ENCODE measurements at places on chromosomes 12 and 14.

DNA sequence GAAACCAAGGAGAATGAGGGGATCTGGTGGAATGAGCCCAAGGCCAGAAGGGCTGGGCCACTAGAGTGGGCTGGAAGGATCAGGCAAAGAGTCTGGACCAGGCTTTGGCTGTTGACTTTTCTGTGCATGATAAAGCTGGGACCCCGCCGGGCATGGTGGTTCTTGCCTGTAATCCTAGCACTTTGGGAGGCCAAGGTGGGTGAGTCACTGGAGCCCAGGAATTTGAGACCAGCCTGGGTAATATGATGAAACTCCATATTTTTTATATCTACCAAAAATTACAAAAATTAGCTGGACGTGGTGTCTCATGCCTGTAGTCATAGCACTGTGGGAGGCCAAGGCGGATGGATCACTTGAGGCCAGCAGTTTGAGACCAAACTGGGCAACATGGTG lies 393 bp upstream of the KLHL33 start:
- DNase-seq, result no peak

GRCh38 chr14:89445273-89445973 lies 28.4 kb upstream of the FOXN3 start:
- DNase-seq, result no peak

- DNase-seq, result no peak
Observed at GRCh38 chr12:91695964-91696363, 449.7 kb downstream of the BTG1 start.

DNA sequence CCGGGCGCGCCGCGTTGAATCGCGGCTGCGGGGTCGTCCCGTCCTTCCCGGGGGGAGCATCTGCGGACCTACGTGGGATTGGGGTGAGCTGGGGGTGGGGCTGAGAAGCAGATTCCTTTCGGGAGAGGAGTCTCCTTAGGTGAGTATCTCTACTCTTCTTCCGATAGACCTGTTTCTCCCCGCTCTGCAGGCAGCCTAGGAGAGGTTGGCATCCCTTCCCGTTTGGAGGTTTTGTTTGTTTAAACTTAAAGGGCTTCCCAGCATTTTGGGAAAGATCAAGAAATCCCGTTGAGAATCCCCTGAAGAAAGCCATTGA lies 411 bp downstream of the TTLL5 start:
- no peak for DNase-seq

DNA sequence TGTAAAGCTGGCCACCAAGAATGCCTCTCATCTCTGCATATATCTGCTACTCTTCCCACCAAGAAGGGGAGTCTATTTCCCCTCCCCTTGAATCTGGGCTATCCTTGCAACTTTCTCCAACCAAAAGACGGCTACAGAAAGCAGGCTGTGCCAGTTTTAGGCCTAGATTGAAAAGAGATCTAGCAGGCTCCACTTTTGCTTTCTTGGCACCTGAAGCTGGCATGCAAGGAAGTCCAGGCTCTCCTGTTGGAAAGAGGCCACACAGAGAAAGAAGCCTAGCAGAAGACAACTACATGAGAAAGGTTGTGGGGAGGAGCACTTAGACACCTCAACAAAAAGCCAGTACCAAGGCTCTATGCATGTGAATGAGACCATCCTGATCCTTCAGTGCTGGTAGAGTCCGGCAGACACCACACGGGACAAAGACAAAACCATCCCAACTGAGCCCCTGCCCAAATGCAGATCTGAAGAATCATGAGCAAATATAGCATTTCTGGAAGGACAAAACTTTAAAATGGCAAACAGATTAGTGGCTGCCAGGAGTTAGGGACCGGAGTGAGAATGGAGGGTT lies 68.0 kb downstream of the SPPL3 start:
- peak; percentile 64 for DNase-seq

GRCh38 chr12:20132818-20133217 lies 235.5 kb upstream of the PDE3A start:
- no peak for DNase-seq

- DNase-seq, result no peak
Observed at GRCh38 chr14:105412771-105413543, 6.7 kb upstream of the MTA1 start.

- no peak for DNase-seq
Observed at GRCh38 chr14:92026548-92027190, 13.2 kb downstream of the TRIP11 start.

- no peak for DNase-seq
Observed at GRCh38 chr14:103122947-103123633, at the start of gene TNFAIP2. TSS of gene TNFAIP2 (plus strand) at chr14:103123461. CDS start at chr14:103126458, 2,997 bp downstream.

GRCh38 chr12:42360747-42361403 lies 34.9 kb downstream of the PPHLN1 start:
- no peak for DNase-seq

- no peak for DNase-seq
Observed at GRCh38 chr12:43884683-43885410, 49.0 kb downstream of the TMEM117 start.

- DNase-seq, result no peak
Observed at GRCh38 chr12:93823616-93824391, 146.6 kb downstream of the CRADD start.

DNA sequence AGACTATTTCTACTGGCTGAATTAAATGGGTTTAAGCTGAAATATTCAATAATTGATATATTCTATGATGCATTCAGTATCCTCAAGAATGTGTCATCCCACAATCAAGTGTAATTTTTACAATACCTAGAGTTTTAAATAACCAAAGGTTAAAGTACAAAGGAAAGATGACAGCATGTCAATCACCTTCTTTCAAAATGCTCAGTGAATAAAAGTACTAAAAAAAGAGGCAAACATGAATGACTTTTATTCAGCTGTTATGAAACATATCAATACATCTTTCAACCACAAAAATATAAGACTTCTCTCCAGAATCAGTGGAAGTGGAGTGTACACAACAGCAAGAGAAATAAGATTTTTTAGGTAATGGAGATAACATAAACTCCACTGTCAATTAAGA lies 72.0 kb downstream of the NELL2 start:
- no peak for DNase-seq

DNA sequence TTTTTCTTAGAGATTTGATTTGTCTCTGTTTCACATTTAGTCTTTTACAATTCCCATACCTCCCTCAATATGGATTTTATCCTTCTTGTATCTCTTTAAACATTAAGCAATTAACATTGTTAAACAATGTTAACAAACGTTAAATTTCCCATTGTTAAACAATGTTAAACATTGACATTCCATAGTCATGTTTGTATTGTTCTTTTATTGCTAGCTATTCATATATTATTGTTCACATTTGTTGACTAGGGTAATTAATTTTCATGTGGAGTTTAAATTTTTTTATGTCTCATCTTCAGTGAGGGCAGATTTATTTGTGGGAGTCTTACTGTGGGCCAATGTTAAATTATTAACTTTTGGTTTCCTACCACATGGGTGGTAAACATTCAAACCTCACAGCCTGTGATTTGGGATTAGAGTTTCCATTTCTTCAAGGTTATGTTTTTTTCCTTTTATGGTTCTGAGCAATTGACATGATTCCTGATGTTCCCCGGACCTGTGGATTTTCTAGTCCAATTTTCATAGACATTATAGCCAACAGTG lies 294.3 kb downstream of the ALG10B start:
- DNase-seq, result peak; percentile 79

- DNase-seq, result no peak
Observed at GRCh38 chr14:57352396-57353170, 37.8 kb upstream of the NAA30 start.

- no peak for DNase-seq
Observed at GRCh38 chr12:2449586-2449985, 345.2 kb upstream of the FKBP4 start.

GRCh38 chr14:64303471-64303917 lies 9.3 kb upstream of the ESR2 start:
- peak; percentile 69 for DNase-seq

DNA sequence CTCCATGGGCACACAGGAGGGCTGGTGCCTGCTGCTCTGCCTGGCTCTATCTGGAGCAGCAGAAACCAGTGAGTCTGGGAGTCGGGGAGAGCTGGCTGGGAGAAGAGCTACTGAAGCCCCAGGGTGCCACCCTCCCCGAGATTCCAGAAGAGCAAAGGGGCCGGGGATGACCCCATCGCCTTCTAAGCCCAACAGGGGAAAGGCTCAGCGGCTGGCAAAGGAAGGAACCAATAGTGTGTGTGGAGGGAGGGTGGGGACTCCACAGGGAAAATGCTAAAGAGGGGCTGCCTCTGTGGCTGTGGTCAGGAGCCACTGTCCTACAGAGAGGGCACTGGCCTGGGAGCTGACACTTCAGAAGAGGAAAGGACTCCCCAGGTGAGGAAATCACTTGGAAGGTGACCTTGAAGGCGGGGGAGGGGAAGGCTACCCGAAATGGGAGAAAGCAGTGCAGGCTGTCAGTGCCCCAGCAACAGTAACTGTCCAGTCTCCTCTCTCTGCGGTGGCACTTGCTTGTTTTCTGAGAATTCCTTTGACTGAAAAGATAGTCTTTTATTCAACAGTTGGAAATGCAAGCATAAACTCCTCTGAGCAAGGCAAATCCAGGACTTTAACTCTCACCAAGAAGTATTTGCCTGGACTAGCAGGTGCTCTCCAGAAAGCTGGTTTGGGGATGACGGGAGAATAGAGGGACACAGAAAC lies 552 bp downstream of the TAPBPL start:
- DNase-seq, result no peak

GRCh38 chr12:105974738-105975137 lies 164.0 kb downstream of the NUAK1 start:
- DNase-seq, result no peak

GRCh38 chr12:126404293-126404881 lies 1339.2 kb downstream of the AACS start:
- DNase-seq, result no peak

DNA sequence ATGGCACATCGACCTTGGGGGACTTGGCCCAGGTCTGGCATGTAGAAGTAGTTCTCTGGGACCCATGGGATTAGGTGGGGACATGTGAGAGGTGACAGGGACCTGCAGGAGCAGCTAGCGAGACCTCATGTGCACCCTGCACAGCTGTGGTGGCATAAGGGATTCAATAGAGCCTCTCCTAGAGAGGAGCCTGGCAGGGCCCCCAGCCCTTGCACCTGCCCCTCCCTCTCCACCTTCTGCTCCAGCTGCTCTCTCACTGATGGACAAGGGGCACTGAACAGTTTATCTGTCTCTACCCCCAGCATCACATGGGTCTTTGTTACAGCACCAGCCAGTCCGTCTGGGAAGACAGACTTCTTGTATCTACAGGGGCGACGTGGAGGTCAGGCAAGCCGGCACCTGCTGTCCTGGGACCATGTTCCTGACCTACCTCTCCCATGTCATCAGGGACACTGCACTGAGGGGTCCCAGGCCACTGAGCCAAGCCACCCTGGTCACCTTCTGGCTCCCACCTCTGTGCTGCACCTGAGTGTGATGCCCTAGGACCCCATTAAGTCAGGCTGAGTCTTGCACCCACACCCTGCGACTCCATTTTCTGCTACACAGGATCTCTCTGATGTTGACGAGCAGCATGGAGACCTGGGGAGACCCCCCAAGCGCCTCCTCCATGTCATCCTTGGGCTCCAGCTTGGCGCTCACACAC lies 32.6 kb downstream of the DDX11 start:
- DNase-seq, result no peak

DNA sequence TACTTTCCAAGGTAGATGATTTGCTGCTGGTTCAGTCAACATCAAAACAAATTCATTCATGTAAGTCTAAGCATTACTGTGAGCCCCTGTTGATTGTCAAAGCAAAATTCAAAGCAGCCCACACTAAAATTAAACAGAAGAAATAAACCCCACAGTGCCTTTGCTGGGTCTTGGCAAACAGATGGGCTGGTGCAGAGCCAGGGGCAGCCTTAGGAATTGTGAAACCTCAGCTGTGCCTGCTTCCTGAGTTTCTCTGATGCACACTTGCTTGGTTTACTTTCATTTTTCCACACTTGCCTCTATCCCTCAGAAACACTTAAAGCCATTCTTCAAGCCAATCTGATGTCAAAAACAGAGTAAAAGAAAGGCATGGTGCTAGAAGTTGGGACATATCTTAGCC lies 6.6 kb upstream of the PLEKHG7 start:
- no peak for DNase-seq

Data from LNCaP clone FGC (cell line).